ENCODE measurements at places on chromosomes 11 and 22.
A peak's percentile ranks its signal among the peaks of the same experiment; 100 is the strongest.

- DNase-seq, result no peak
These were observed 51.4 kb downstream of the PRR5L start for GRCh38 chr11:36347384-36347906.

GRCh38 chr11:111766834-111767142, 599 bp upstream of the PPP2R1B start:
- no peak for DNase-seq

GRCh38 chr11:22875869-22876473, 15.7 kb upstream of the CCDC179 start:
- DNase-seq, result peak; percentile 83

GRCh38 chr11:40185793-40186192, 1273.7 kb downstream of the LRRC4C start:
- no peak for DNase-seq

DNA sequence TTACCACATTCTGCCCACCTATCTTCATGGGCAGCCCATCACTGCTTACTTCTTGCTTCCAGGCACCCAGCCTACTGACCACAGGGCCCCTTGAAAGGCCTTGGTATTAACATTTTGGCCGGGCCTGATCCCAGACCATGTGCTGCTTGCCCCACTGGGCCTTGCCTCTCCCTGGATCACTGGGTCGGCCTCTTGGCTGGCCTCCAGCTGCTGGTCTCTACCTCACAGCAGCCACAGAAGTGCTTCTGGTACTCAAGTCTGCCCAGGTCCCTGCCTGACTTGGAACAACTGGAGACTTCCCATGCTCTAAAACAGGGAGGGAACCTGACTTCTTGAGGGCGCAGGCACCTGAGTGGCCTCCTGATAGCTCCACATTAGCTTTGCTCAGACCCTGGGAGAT, 63.6 kb downstream of the THAP12 start:
- DNase-seq, result no peak

DNA sequence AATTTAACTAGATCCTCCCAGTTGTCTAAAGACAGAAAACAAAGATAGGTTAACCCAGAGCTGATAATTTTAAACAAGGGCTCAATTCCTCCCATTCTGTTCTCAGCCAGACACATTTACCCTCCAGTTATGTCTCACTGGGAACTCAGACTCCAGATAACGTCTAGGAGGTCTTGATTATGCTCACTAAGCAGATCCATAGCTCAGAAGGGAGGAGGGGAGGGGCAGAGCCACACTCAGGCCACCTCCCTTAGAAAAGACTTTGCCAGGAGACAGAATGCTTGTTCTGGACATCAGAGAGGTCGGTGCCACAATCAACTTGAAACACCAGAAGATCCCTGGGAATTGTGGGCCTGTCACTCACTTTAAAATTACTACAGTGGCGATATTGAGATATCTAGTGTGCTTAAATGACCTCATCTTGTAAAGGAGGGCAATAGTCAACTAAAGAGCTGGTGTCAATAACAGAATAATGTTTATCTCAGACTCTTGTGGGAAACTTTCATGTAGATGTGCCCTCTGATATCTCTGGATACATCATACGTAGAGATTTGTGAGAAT, 29.8 kb upstream of the SLC25A1 start:
- DNase-seq, result no peak

DNA sequence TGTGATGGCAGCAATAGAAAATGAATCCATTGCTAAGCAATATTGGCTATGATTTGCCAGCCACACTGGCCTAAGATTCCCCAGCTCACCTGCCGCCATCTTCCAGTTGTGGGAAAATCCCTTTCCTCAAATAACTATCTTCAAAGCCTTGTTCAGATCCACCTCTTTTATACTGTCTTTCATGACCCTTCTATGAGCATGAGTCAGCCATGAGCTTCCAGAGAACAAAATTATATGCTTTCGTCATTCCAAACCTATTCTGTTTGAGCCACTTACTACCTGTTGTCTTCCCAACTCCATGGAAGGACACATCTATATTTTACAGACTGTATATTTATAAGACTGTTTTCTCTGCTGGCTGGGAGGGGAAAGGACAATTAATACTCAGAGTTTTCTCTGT, 25.0 kb upstream of the PRSS23 start:
- no peak for DNase-seq

- peak; percentile 26 for DNase-seq
These were observed 6.0 kb upstream of the OR10A2 start for GRCh38 chr11:6856871-6857270.

- DNase-seq, result no peak
These were observed 8.2 kb upstream of the MAPK8IP1 start for GRCh38 chr11:45877221-45877620.

DNA sequence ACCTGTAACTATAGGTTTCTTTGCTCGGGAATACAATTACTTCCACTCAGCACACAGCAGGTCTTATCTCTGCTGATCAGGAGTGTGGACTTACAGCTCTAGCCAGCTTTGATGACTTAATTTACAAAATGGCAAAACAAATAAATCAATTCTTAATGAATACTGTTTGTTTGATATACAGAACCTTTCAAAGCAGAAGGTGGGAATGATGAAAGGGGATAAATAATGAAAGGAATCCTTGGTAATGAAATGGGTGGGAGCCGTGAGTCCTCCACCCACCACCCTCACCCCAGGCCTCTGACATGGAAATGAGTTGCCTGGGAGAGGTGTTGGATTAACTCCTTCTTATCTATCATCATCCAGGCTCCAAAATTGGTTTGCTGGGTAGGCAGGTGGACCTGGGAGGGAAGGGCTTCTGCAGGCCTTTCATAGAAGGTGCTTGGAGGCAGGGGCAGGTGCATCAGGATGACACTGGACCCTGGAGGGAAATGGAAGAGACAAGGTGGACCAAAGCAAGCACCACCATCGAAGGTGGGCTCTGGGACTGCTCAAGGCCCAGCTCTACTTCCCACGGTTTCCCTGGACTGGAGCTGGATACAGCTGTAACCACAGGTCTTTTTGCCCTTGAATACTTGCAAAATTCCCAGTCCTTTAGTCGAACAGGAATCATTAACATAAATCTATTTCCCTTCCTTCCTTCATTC, 23.0 kb downstream of the POU2AF1 start:
- no peak for DNase-seq

DNA sequence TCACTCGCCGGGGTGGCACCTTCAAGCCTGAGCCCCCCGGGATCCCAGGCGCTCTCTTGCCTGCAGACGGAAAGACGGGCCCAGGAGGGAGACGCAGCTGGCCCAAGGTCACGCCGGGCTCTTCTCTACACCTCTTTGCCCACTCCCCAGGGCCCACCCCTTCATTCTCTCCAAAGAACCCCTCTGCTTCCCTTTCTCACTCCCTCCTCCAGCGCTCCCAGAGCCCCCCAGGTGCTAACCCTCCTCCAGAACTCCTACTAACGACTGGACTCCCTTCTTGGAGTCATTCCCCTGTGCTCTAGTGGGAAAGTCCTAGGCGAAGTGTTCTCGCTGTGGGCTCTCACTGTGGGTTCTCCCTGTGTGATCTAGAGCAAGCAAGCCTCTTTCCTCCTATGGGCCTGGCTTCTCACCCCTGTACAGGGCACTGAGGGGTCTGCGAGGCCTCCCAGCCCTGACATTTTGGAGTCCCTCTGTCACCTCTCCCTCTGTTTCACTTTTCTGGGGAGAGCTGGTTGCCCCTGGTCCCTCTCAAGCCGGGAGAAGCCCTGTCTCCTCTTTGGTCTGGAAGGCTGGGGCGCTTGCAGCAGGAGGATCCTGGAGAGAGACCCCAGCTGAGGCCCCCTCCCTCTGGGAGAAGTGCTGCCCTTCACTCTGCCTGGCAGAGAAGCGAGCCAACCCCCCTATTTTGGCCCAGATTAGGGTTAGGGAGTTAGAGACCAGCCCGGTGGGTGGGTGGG, 858 bp downstream of the OAF start:
- no peak for DNase-seq

GRCh38 chr11:4127357-4127756, 32.8 kb downstream of the RRM1 start:
- no peak for DNase-seq

DNA sequence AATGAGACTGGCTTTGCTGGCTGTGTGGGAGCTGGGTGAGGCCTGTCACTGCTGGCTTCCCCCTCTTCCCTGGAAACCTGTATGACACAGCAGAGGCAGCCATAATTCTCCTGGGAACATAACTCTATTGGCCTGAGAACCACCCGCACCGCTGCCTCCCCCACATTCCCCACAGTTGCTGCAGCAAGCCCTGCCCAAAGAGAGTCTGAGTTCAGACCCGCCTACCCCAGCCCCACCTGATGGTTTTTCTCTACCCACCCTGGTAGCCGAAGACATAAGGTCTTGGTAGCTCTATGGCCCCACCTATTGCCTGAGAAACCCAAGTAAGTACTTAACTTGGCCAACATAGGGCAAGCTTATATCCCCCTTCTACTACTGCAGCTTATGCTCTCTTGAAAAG, 174.8 kb downstream of the C11orf91 start:
- DNase-seq, result no peak

DNA sequence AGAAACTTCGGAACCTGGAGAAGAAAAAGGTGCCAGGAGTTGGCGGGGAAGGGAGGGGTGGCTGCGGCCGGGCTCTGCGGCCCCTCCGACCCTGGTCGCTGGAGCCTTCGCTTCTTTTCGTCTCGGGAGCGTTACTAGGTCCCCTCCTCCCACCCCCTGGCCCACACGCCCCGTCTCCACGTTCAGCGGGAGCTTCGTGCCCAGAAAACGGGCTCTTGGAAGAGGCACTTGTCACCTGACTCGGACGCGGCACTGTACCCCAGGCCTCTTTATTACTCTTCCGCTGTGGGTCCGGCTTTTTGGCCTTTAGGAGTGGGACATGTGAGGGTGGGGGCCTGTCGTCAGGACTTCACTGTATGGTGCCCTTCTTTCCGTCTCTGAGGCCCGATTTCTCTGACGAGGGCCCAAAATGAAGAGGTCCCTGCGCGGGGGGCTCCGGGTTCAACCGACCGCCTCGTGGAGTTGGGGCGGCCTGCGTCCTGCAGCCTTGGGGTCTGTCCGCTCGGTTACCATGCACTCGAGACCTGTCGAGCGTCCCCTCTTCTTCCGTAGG, 1.2 kb downstream of the CAPRIN1 start:
- DNase-seq, result peak; percentile 16

GRCh38 chr22:23067023-23067650, 3.2 kb upstream of the GNAZ start:
- DNase-seq, result no peak

GRCh38 chr22:22009661-22010060, 27.1 kb upstream of the TOP3B start:
- no peak for DNase-seq

DNA sequence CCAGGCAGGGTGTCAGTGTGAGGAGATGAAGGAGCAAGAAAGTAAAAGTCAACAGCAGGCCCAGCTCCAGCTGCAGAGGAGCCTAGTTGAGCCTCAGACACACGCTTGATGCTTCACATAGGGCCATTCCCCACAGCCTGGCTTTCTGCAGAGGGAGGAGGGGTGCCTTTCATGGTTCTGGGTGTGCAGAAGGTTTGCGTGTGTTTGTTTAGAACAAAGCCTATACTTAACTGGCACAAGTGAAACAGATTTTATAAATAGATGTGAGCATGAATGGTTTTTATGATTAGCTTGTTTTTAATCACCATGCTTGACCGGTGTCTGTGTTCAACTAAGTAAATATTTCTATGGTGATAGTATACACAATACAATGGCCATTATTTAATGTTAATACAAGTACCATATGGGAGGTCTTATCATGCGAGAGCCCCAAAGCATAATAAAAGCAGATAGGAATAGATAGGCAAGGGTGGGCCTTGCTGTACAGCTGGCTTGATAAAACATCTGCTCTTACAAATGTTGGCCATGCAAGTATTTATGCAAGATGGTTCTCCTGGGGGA, 290.2 kb downstream of the ETS1 start:
- no peak for DNase-seq

GRCh38 chr22:44357966-44358465, 45.3 kb upstream of the SHISAL1 start:
- no peak for DNase-seq

GRCh38 chr11:15178214-15178613, 63.5 kb downstream of the INSC start:
- DNase-seq, result no peak

DNA sequence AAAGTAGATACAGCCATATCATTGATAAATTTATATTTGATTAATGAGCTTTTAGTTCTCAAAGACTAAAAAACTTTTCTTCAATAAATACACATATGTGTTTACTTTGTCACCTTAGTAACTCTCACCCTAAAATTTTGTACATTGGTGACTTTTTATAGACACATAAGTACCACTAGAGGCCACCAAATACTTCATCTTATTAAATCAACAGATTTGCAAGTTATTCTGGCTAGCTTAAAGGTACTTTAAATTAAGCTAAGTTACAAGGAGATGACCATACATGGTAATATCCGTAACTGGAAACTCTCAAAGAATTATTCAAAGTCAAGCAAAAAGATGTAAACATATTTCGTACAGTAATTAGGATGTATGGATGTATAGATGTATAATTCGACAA, 112.2 kb downstream of the SBF2 start:
- peak; percentile 66 for DNase-seq

DNA sequence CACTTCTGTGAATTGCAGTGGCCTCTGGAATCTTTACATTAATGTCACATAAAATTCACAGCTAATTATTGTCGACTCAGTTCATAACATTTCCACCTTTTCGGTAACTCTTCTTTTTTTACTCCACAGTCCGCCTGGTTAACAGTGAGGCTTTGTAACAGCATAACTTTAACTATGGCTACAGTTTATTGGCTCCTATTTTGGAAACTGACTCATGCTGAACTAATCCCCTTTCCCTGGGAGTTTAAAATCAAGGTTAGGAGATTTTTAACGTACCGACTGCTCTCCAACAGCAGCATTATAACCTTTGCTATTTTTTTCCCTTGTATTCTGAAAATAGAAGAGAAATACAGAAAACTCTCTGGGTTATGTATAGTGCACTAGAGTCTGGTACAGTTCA, 3.2 kb upstream of the POGLUT3 start:
- DNase-seq, result peak; percentile 17

Data from iris pigment epithelial cell (primary cell).